ENCODE measurements at places on chromosomes 6 and 20.

- peak; percentile 93 for DNase-seq
Measured at GRCh38 chr6:422433-423054, 31.0 kb downstream of the IRF4 start.

GRCh38 chr6:6319952-6320811, at the start of gene F13A1:
TSS of gene F13A1 (minus strand) at chr6:6320662. CDS start at chr6:6318664, 1,998 bp downstream.
- no peak for DNase-seq

GRCh38 chr6:2952557-2953095, 18.7 kb downstream of the SERPINB6 start:
- DNase-seq: peak; percentile 76

GRCh38 chr6:152124429-152125074, 317.1 kb downstream of the ESR1 start:
- peak; percentile 46 for DNase-seq

- no peak for DNase-seq
Measured at GRCh38 chr6:128259730-128260685, 260.4 kb downstream of the PTPRK start.

- DNase-seq: peak; percentile 70
Measured at GRCh38 chr6:13336553-13336952, 8.2 kb upstream of the TBC1D7 start.
